Iris pigment epithelial cell (primary cell): ENCODE measurements at places on chromosomes 11 and 22.

- DNase-seq, result no peak
These were observed 35.0 kb upstream of the PPARA start for GRCh38 chr22:46115388-46115678.

DNA sequence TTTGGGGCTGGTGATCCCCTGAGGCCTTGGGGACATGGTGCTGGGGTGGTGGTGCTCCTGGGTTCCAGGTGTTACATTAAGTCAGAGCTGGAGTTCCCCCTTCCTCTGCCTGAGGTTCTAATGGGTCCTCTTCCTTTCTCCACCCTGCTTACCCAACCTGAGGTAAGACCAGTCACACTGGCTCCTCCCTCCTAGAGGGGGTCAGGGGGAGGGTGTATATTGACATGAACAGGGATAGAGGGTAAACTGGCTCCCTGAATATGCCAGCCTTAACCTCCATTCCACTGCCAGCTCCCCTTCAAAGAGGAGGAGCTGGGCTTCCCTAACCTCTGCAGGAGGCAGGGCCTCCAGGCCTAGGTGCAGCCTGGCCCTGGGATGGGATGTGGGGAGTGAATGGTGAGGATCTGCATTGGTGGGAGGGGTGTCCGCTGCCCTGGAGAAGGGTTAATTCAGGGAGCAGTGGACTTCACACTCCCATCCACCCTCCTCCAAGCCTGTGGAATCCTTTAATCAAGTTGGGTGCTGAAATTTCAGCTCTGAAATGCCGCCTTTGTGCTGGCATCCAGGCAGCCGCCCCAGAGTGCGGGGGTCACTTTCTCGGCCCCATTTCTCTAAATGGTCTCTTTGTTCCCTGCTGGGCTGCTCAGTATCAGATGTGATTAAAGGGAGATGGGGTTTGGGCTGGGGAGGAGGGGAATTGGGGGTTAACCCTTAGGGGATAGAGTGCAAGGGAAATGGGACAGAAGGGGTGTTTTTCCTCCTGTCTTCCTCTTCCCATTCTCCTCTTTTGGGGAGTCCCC lies 15.2 kb downstream of the POLR2F start:
- DNase-seq, result no peak

DNA sequence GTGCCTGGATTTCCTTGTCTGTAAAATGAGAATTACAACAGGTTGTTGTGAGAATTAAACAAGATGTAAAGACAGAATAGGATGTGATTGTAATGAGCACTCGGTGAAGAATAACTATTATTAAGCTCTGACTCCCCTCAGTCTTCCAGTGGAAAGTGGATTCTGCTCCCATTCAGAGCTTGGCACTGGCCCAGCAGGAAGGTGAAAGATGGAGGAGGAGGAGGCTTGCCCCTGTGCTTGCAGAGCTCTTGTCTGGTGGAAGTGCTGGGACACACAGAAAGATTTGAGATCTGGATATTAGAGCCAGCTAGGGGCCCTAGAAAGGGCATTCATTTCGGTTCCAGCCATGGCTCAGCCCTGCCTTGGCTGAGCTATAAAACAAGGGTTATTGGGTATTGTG lies 28.2 kb downstream of the PHLDB1 start:
- no peak for DNase-seq

DNA sequence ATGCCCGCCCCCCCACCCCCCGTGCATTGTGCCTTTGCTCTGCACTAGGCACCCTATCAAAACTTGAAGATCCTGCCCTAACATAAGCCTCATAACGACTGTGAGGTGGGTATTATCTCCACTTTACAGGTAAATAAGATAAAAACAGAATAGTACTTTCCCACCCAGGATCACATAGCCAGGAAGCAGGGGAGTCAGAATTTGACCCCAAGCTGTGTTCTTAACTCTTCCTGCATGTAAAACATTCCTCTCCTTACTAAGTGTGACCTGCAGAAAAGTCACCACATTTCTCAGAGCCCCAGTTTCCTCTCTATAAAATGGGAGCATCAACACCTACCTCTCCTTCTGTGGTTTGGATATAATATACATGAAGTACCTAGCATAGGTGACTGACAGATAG lies 18.2 kb upstream of the ANKK1 start:
- no peak for DNase-seq

- peak; percentile 72 for DNase-seq
These were observed 19.2 kb downstream of the NPTXR start for GRCh38 chr22:38824585-38824984.

DNA sequence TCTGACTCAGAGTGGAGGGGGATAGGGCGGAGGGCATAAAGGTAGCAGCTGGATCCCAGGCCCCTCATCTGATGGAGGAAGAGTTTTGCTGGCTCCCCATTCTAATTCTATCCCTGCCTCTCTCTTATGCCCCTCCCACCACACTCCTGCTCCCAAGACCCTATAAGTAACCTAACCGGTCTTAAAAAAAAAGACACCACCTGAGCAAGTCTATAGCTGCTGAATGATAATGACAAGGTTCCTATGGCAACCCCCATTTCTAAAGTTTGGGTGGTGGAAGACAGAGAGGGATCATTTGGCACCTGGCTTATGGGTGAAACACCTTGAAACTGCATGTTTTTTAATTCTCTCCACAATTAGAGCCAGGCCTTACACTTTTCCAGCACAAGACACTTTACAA lies 69.6 kb downstream of the LARGE1 start:
- no peak for DNase-seq

DNA sequence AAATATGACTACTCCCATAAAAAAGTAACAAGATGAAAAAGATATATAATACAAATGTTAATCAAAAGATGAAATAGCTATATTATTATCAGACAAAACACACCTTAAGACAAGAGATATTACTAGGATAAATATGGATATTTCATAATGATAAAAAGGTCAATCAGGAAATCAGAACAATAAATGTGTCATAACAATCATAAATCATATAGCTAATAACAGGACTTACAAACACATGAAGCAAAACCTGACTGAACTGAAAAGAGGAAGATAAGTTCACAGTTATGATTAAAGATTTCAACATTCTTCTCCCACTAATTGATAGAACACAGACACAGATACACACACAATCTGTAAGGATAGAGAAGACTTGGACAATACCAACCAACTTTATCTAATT lies 47.2 kb downstream of the EIF3M start:
- no peak for DNase-seq

DNA sequence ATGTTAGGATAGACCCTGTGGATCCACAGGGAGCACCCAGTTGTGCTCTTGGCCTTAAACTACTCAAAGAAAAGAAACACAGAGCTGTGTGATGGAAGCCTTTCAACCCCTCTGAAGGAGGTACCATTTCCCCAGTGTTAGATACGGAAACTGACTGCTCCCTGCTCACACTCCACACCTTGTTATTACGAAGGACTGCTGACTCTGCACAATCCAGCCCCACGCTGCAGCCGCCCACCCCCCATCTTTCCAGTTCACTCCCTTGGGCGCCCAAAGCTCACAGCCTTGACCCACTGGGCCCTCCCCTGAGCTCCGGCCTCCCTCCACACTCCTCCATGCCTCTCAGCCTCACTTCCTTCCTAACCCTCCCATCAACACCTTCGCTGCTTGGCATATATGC lies 75.5 kb downstream of the EFCAB6 start:
- DNase-seq, result no peak

GRCh38 chr11:73969091-73969490 lies 13.6 kb downstream of the UCP2 start:
- no peak for DNase-seq

GRCh38 chr22:31922534-31922933 lies 21.8 kb upstream of the YWHAH start:
- no peak for DNase-seq

GRCh38 chr11:125167292-125167953 lies 2.9 kb downstream of the PKNOX2 start:
- peak; percentile 51 for DNase-seq

DNA sequence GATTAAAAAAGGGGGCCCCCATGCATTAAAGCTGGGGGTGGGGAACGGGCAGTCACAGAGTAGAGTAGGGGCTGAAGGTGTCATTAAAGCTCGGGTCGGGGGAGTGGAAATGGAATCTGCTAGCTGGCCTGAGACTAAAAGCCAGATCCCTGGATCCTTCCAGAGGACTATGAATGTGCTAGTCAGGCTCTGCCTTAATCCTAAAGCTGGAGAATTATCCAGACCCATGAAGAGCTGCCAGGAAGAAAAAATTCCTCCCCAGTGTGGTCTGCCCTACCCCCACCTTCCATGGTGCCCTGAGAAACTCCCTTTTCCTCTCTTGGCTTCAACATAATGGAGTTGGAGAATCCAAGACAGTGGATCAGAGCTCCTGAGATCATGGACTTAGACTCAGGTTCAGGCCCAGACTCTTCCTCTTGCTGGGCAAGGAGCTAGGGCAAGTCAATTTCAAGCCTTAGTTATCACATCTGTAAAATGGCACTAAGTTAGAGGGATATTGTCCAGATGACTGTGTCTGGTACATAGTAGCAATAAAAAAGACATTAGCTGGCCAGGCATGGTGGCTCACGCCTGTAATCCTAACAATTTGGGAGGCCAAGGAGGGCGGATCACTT lies 24.0 kb upstream of the SMTN start:
- DNase-seq, result no peak

GRCh38 chr11:73047773-73048371 lies 94.2 kb downstream of the FCHSD2 start:
- DNase-seq, result no peak

DNA sequence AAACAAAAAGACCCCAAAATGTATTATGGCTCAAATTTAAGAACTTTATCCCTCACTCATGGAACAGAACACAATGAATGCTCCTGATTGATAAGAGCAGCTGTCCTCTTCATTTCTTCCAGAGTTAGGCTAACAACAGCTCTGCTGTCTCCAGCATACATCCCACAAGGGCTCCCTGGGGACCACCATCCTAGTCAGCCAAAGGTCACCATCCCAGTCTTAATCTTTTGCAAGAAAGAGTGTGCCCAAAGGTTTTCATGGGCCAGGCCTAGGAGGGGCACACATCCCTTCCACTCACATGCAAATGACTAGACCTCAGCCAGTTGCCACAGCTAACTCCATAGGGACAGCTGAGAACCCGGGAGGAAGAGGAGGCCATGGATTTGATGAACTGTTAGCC lies 555.3 kb downstream of the BUD13 start:
- DNase-seq, result no peak

DNA sequence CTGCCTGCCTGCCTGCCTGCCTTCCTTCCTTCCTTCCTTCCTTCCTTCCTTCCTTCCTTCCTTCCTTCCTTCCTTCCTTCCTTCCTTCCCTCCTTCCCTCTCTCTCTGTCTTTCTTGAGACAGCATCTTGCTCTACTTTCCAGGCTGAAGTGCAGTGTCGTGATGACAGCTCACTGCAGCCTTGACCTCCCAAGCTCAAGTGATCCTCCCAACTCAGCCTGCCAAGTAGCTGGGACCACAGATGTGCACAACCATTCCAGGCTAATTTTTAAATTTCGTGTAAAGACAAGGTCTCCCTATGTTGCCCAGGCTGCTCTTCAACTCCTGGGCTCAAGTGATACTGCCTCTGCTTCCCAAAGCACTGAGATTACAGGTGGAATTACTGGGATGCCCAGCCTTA lies 328.2 kb upstream of the SORL1-AS1 start:
- no peak for DNase-seq

DNA sequence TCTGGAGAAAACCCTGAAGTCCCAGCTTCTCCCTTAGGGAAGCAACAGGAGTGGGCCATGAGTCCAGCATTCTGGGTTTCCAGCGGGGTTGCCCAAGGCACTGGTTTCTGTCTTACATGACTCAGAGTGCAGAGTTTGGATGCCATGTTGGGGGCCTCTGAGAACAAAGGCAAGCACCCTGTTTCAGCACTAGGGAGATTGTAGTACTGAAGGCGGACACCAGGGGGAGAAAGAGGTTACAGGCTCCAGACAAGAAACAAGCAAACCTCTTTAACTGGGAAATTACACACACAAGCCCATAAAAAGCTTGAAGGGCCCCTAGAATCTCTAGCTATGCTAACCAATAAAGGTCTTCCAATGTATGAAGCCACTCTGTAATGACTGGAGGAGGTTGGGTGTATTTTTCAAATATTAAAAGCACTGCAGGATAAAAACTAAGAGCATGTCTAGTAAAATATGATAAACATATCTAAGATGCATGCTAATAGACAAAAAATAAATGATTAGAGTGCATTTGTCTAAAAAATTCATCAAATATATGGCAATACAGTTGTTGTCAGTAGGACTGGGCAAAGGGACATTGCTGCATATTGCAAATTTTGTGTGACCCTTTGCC lies 7.1 kb downstream of the MS4A6E start:
- peak; percentile 58 for DNase-seq

DNA sequence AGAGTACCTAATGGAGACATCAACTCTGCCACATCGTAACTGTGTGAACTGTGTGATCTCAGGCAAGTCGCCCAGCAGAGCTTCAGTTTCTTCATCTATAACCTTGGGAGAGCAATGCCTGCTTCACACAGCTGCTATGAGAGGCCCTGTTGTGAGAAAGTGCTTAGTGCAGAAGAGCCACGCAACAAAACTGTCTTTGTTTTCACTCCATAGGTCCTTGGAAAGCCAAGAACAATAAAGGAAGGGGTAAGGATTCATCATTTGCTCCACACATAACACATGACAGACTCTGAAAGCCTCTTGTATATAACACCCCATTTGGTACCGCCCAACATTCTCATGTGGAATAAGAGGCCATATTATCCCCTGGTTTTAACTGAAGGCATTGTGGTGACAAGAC lies 231.9 kb upstream of the ISX start:
- DNase-seq, result no peak

DNA sequence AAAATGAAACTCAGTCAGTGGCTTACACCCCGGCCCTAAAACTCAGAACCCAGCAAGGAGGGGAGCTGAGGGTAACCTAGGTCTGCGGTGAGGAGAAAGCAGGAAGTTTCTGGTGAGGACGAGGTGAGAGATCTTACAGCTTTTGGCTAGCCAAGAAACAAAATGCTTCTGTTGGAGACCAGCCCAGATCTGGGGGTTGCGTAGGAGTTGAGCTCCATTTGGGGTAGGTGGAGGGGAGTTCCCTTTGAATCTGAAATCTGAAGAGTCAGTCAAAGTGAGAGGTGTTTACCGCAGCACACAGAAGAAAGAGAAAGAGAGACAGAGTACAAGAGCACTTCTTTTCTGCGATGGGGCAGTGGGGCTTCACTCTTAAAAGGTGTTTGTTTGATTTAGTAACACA lies 29.6 kb downstream of the EHF start:
- peak; percentile 79 for DNase-seq

DNA sequence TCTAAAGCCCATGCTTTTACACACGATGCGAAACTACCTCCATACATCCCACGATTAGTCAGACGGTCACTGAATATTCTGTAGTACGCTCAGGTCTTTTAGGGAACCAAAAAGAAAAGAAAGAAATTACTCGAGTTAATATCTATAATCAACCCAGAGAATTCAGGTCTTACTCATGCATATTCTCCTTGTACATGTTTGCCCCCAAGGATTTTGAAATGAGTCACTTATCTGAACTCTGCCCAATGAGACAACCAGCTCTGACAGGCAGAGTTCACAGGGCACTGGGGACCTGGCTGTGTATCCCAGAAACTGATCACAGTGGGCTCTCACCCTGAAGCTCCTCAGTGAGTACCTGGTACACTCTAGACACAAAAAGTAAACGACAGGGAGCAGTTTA lies 29.2 kb downstream of the RASSF10 start:
- no peak for DNase-seq
